Tongue (tissue), 3 donors: ENCODE measurements at places on chromosomes 11 and 22. TPM values are rescaled to one million over a fixed set of nuclear protein-coding genes. Genes with fewer than 3 reads are reported as not detected.

CRYAB gene
- total RNA-seq, result 90.5 TPM

MMP3 gene
- total RNA-seq, result 0.10 TPM

SLC25A18 gene
- not detected for total RNA-seq

DNA sequence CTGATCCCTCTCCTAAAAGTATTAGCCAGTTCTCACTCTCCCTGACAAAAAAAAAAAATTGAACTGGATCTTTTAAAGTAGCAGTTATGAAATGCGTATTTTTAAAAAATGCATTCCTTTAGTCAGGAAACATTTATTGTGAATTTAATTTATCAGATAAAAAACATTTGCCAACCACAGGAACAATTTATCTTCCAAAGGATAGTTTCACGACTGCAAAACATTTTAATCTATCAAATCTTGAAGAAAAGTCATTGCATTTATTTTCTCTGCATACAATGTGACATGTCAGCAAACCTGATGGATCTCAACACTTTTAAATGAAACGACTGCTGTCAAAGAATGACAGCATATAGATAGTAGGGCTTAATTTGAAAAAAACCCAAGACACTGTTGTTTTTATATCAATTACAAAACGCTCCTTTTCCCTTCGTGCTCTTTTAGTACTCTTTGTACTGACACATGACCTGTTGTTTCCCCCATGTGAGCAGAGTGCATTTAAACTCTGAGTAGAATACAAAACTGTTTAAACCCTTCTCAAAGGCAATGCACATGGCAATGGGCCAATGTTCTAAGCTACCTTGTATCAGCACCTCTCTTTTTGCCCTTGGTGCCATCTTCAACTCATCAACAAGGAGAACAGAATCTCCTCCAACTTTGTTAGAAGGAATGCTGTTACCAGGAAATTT is 107.0 kb downstream of the ATG16L2 start:
- no peak for DNase-seq

- DNase-seq, result peak; percentile 91
Measured at GRCh38 chr11:72831521-72832300, 17.5 kb downstream of the ATG16L2 start.

GRCh38 chr11:1776331-1776851 is 12.7 kb upstream of the CTSD start:
- DNase-seq, result no peak

- DNase-seq, result peak; percentile 93
Measured at GRCh38 chr22:45511847-45512261, 9.2 kb downstream of the FBLN1 start.
